ENCODE measurements at places on chromosomes 6 and 20. TPM values are rescaled to one million over a fixed set of nuclear protein-coding genes. Genes with fewer than 3 reads are reported as not detected.

Gene LHFPL5
- not detected for total RNA-seq

Gene TMEM181
- 70.3 TPM for total RNA-seq

Gene PLEKHG1
- 0.30 TPM for total RNA-seq

Gene ABHD16B
- 0.09 TPM for total RNA-seq

Gene PLN
- 0.83 TPM for total RNA-seq

Gene AP5S1
- total RNA-seq, result 14.8 TPM

Gene BPIFA1
- total RNA-seq, result not detected

Gene SMLR1
- not detected for total RNA-seq

Gene SLC17A3
- not detected for total RNA-seq

Gene SAPCD1
- total RNA-seq, result 1.2 TPM

Gene HCRTR2
- total RNA-seq, result not detected

Gene SNAP25
- 5.6 TPM for total RNA-seq

Gene LKAAEAR1
- total RNA-seq, result not detected

Gene GTF3C6
- total RNA-seq, result 47.9 TPM

Gene GSTA3
- total RNA-seq, result not detected

Gene RPS21
- total RNA-seq, result 149 TPM

Gene HDGFL1
- total RNA-seq, result not detected

Gene SYNDIG1
- total RNA-seq, result 5.6 TPM

Gene GJE1
- total RNA-seq, result not detected

Gene POPDC3
- total RNA-seq, result 13.7 TPM

Gene LZTS3
- total RNA-seq, result 3.0 TPM

Measured in smooth muscle cell of the umbilical artery (primary cell).